ENCODE measurements at places on chromosomes 16 and 17. TPM values are rescaled to one million over a fixed set of nuclear protein-coding genes. Genes with fewer than 3 reads are reported as not detected.
A peak's percentile ranks its signal among the peaks of the same experiment; 100 is the strongest.

DNA sequence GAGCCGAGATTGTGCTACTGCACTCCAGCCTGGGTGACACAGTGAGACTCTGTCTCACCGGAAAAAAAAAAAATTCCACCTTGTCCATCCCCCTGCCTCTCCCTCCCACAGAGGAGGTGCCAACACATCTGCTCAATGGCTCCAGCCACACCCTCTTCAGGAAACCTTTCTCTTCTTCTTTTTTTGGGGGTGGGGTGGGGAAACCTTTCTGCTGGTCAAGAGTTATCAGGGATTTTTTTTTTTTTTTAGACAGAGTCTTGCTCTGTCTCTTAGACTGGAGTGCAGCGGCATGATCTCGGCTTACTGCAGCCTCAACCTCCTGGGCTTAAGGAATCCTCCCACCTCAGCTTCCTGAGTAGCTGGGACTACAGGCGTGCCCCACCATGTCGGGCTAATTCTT is 18.7 kb downstream of the TNS4 start:
- DNase-seq: no peak

DNA sequence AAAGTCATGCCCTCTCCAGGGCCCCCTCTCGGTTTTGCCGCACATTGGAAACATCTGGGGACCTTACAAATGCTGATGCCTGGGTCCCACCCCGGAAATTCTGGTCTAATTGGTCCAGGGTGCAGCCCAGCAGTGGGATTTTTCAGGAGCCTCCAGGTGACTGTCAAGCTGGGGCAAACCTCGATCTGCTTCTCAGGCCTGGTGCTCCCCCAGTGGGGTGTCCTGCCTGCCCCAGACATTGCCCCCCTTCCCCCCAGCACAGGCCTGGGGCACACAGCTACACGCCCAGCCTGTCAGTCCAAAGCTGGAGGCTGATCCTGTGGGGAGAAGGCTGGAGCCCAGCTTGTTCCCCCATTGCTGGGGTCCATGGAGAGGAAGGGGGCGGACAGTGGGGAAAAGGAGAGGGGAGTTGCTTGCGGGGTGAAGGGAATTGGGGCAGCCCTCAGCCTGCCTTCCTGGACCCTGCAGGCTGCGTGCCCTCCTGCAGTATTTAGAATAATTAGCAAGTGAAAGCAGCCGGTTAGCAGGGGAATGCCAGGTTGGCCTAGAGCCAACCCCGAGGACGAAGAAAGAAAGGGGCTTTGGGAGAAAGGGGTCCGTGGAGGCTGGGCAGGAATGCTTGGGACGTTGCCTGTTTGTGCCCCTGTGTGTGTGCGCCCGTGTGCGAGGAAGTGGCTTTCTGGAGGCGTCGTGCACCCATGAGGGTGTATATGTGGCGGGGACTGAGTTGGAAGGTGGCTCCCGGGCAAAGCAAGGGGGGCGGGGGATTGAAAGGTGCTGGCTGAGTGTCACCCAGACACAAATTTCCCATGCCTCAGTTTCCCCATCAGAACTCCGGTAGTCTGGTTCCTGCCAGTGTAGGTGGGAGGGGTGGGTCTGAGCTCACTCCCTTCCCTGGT is 5.9 kb downstream of the FOXJ1 start:
- DNase-seq: no peak

- no peak for DNase-seq
Measured at GRCh38 chr16:6571044-6571443, 761.6 kb upstream of the RBFOX1 start.

DNA sequence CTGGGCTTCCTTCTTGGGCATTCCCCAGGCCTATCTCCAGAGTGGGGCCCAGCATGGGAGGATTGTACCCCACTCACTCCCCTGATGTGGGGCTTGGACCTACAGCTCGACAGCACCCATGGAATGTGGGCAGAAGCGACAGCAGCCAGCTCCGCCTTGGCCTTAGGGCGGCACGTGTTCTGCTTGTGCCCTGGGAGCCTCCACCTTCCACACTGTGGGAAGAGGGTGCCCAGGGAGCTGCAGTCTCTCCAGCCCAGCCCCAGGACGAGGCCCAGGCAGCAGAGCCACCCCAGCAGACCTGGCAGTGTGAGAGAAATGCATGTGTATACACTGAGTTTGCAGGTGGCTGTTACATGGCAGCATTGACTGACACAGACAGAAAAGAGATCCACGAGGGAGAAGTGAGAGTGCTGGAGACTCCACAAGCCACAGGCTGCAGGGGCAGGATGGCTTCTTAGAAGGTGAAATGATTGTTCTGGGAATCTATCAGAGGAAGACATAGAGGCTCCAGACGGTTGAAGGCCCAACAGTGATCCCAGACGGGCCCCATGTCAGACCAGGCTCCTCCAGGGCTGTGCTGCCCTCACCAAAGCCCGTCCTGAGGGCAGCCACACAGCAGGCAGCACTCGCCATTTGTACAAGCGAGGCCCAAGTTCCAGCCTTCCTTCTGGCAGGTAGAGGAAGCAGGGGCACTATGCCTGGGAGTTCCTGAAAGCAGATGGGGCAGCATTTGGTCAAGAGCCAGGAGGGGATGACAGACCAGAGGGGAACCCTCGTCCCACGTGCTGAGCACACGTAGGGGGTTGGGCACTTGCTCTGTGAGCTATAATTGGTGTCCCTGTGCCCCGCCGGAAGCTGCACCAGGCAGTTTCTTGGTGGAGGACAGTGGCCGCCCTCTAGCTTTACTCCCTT is 2.8 kb upstream of the DNASE1 start:
- DNase-seq: no peak

- no peak for DNase-seq
Measured at GRCh38 chr17:17783116-17783824, 53.5 kb downstream of the SREBF1 start.

GRCh38 chr16:7026639-7027038 is 306.0 kb upstream of the RBFOX1 start:
- no peak for DNase-seq

DNA sequence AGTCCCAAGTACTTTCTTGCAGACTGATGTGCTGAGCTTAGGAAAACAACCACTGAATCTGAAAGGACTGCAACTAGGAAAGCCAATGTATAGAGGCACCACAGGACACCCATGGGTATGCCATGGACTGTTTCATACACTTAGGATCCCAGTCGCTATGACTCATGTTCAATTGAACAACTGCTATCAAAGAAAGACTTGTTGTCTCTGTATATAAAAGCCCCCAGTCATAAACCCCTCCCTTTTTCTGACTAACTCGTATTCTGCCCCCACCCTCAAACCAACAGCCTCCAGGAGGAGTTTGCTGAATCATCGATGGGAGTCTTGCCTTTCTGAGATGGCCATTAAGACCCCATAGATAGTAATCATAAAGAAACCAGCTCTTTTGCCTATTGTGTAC is 205.4 kb downstream of the ANKFN1 start:
- DNase-seq: no peak

- DNase-seq: no peak
Measured at GRCh38 chr17:82240506-82241182, 11.8 kb downstream of the SLC16A3 start.

GRCh38 chr16:73549984-73550631 is 502.2 kb upstream of the ZFHX3 start:
- no peak for DNase-seq

GRCh38 chr17:59485946-59486345 is 79.5 kb upstream of the DHX40 start:
- DNase-seq: no peak

GRCh38 chr16:89013692-89014402 is 36.8 kb upstream of the CBFA2T3 start:
- DNase-seq: no peak

- no peak for DNase-seq
Measured at GRCh38 chr16:11004973-11005610, 60.7 kb downstream of the CLEC16A start.

DNA sequence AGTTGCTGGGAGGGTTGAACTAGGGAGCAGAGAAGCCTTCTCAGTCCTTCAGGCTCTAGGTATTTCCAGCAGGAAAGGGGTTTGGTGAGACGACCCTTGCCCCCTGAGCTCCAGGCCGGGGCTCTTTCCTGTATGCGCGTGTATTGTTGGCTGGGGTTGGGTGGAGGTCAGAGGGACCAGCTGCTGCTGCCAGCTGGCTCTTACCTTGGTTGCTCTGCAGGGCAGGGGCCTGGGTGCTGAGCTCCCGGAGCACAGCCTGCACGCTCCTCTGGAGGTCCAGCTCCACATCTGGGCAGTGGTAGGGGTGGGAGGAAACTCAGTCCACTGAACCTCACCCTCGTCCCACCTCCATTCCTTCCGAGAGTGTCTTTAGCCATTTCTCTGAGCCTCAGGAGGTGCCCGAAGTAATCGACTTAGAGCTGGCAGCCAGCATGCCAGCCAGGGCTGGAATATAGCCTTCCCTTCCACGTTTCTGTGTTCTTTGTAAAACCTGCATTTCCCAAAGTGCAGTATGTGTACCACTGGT is 28.0 kb downstream of the PIK3R6 start:
- no peak for DNase-seq

DNA sequence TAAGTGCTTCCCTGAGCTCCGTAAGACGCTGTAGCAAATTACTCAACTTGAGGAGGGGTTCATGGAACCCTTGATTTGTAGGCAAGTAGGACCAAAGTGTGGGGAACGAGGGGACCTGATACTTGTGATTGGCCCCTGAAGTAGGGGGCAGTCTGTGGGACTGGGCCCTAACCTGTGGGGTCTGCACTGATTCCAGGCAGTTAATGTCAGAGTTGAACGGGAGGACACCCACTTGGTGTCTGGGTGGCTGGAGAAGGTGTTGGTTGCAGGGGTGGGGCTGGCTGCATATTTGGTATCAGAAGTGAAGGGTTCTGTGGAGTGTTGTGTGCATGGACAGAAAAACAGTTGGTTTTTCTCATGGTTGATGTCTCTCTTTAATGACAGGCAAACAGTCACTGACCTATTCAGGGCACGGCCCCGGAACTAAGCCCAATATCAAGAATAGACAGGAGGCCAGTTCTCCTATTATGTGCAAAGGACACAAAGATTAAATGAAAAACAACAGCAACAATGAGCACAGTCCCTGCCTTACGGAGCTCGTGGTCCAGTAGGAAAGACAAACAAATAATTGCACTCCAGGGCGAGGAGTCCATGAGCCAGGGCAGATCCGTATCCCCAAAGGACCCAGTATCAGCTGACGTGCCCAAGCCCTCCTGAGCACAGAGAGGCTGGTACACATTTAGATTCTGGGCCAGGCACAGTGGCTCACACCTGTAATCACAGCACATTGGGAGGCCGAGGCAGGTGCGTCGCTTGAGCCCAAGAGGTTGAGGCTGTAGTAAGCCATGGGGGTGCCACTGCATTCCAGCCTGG is 19.2 kb downstream of the MXRA7 start:
- no peak for DNase-seq

GRCh38 chr16:67151431-67152097 is 766 bp upstream of the B3GNT9 start:
- no peak for DNase-seq

DNA sequence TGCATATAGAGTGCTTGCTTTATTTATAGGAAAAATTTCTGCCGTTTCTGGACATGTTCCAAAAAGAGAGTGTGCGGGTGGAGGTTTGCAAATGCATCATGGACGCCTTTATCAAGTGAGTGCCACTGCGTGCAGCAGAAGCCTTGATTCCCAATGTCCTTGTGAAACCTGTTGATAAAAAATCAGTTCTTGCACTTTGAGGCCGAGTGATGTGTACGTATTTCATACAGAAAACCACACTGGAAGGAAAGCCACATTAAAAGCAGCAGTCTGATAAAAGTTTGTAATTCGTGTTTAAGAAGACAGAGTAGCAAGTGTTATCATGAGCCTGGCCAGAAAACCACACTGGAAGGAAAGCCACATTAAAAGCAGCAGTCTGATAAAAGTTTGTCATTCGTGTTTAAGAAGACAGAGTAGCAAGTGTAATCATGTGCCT is 78.0 kb downstream of the KNOP1 start:
- DNase-seq: no peak

GRCh38 chr17:66468241-66469087 is 166.1 kb downstream of the PRKCA start:
- no peak for DNase-seq

DNA sequence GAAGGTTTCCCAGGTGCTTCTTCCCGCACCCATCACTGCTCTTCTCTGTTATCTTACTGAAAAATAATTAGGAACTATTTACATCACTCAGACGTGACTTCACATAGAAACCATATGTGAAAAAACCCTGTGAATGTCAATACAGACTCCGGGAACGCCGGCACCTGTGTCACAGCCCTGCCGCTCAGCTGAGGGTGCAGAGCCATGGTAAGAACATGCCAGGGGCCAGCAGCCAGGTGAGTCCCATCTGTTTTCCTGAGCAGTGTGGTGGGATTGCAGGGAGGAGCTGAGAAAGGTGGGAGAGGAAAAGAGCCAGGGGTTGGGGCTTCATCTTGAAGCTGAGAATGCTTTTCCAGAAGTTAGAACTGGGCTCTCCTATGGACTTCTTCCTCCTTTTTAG is 13.7 kb downstream of the FOXF1 start:
- no peak for DNase-seq

GRCh38 chr16:66382171-66382965 is 15.9 kb downstream of the CDH5 start:
- no peak for DNase-seq

- peak; percentile 81 for DNase-seq
Measured at GRCh38 chr17:61366715-61367413, 32.8 kb upstream of the TBX2 start.

DNA sequence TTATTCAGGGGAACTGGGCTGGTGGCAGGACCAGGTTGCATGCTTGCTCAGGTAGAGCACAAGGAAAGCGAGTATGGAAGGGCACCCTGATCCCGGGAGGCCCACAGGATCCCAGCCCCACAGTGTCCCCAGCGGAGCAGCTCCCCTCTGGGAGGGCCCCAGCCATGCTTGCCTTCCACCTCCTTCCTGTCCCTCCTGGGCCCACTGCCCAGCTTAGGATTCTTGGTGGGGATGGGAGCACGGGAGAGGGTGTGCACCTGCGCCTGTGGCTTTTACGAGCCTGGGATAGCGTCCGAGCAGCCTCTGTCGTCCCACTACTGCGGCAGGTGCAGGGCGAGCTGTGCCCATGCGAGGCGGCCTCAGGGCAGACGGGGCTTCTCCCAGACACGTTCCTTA is 114.5 kb downstream of the BANP start:
- no peak for DNase-seq

- no peak for DNase-seq
Measured at GRCh38 chr17:68576811-68577496, 24.2 kb downstream of the FAM20A start.

- no peak for DNase-seq
Measured at GRCh38 chr16:75620326-75621169, 2.5 kb downstream of the ADAT1 start.

- DNase-seq: no peak
Measured at GRCh38 chr17:5585836-5586521, 1.7 kb upstream of the NLRP1 start.

GRCh38 chr17:7144213-7144612 is 29.6 kb upstream of the ASGR2 start:
- DNase-seq: no peak

- no peak for DNase-seq
Measured at GRCh38 chr17:77735566-77736198, 222.8 kb upstream of the TNRC6C start.

Gene GSDMA
- 0.48 TPM for total RNA-seq

Gene MT1M
- total RNA-seq: 1.1 TPM

Gene PRR15L
- total RNA-seq: not detected

Gene SRL
- 400 TPM for total RNA-seq

Gene DHRS7C
- 0.89 TPM for total RNA-seq

Gene NAT9
- total RNA-seq: 27.6 TPM

Gene MYH2
- total RNA-seq: 0.22 TPM

Gene PITPNM3
- 0.57 TPM for total RNA-seq

Gene ERAL1
- 31.3 TPM for total RNA-seq

Gene TP53TG3F
- total RNA-seq: not detected

Gene ADCY7
- total RNA-seq: 6.2 TPM

Gene BCO1
- total RNA-seq: not detected

Gene CHRNE
- total RNA-seq: 5.5 TPM

Gene PMFBP1
- 0.08 TPM for total RNA-seq

Gene KDM6B
- 22.1 TPM for total RNA-seq

Gene MFSD6L
- not detected for total RNA-seq

Gene LRRC46
- 0.27 TPM for total RNA-seq

All from cardiac septum (tissue), 1 donor.